HAP-1 (cell line): ENCODE measurements at places on chromosomes 6 and 20.
A peak's percentile ranks its signal among the peaks of the same experiment; 100 is the strongest.

GRCh38 chr6:40353197-40353966 is 233.8 kb downstream of the LRFN2 start:
- no peak for DNase-seq

GRCh38 chr6:4017834-4018170 is 61.1 kb downstream of the FAM217A start:
- peak; percentile 21 for DNase-seq

- DNase-seq = peak; percentile 10
Observed at GRCh38 chr6:124881898-124882578, 80.2 kb upstream of the RNF217 start.

GRCh38 chr6:802701-803100 is 109.8 kb upstream of the EXOC2 start:
- DNase-seq = no peak

GRCh38 chr6:129709769-129710449 is at the start of gene ARHGAP18:
Gene ARHGAP18 (minus strand): TSS chr6:129710177. CDS start chr6:129710136, 41 bp downstream.
- DNase-seq = peak; percentile 97

- DNase-seq = no peak
Observed at GRCh38 chr6:168050881-168051586, 28.0 kb downstream of the FRMD1 start.

- DNase-seq = no peak
Observed at GRCh38 chr6:82458705-82459104, 95.1 kb downstream of the TPBG start.

DNA sequence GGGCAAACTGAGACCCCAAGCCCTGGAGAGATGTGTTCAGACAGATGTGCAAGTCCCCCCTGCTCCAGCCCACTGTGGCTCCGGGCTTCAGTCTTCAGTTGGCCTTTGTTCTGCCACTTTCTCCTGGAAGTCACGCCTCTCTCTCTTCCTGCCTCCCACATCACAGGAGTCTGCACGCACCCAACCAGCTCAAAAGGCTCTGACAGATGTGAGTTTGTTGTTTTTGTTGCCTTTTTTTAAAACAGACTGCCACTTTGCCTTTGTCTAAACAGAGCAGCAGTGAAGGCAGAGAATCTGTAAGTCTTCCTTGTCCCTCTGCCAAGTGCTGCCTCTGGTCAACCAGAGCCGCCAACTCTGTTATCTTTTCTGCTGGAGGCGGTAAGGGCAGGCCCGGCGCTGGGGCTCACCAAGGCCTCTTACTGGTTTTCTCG is 149.7 kb downstream of the TFAP2C start:
- DNase-seq = peak; percentile 26

- DNase-seq = no peak
Observed at GRCh38 chr6:70336996-70337742, 34.3 kb upstream of the COL9A1 start.

GRCh38 chr6:33567836-33568235 is 12.2 kb downstream of the BAK1 start:
- no peak for DNase-seq

GRCh38 chr20:23039136-23039875 is 4.2 kb downstream of the SSTR4 start:
- no peak for DNase-seq

DNA sequence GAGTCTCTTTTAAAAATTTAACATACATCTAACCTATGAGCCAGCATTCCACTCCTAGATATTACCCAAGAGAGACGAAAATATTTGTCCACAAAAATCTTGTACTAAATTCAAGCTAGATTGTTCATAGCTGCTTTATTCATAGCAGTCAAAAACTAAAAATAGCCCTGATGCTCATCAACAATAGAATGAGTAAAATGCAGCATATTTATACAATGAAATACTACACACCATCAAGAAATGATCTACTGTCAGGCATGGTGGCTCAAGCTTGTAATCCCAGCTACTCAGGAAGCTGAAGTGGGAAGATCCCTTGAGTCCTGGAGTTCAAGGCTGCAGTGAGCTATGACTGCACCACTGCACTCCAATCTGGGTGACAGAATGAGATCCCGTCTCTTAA is 22.0 kb upstream of the SRC start:
- no peak for DNase-seq

DNA sequence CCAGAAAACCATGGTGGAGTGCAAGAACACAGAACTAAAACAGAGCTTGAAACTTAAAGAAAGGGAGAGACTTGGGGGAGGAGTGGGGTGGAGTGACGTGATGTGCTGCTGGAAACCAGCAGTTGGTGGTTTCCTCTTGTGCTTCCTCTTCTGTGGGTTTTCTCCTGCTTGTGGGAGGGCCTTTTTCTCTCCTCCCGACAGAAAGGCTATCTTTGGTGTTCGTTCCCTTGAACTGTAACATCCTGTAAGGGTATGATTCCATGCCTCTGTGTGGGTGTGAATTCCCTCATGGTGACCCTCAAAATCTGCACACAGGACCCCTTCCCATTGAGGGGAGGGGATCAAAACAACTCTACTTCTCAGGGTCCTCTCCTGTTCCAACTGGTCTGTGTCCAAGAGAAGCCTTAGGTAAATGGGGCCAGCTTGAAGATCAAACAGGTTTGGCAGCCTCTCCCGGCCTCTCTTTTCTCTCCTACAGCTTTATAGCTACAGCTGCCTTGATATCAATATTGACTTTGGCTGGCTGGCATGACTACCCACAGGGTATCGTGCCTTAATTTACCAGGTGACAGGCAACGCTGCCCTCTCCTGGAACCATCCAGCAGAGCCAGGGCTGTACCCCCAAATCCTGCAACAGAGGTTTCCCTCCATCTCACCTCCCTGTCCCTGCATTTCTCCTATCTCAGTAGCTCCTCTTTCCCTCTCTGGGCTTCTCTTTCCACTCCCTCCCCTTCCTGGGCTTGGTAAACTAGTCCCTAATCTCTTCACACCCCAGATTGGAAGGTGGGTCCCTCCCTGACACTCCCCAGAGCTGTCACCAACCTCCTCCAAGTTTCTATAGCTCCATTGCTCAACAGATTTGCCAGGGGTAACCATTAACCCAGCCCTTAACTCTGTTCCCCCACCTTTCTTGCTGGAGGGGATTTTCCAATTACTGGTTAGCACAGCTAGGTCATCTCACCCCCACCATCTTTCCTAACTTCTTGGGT is 1.5 kb upstream of the MSH5 start:
- DNase-seq = peak; percentile 55

- peak; percentile 94 for DNase-seq
Observed at GRCh38 chr6:28988536-28989311, 16.4 kb downstream of the ZNF311 start.

- DNase-seq = peak; percentile 17
Observed at GRCh38 chr20:50674138-50674825, 17.1 kb downstream of the RIPOR3 start.

DNA sequence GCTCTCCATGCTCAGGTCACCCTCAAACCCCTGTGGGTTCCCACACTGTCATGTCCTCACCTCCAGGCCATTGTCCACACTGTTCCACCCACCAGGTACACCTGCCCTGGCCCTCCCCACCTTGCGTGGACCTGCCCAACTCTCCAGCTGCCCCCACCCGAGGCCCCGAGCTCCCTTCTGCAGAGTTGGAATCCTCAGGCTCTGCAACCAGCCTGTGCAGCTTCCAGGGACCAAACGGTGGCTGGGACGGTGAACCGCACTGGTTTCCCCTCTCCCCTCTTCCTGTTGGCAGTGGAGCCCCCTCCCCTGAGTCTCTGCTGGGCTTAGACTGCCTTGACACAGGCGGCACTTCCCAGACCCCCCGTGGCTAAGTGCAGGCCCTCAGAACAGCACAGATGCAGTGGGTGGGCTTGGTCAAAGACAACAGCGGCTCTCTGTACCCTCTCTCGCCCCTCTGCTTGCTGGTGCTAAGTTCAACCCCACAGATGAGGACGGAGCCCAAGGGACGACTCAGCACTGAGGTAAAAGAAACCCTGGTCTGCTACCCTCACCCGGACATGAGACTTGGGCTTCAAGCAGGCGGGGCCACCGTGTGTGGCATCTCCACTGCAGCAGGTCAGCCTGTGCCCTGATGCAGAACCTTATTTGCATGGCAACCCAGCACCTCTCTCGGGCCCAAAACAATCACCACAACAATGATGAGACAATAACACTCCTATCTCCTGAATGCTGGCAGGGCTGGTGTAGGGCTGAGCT is 11.0 kb downstream of the ZBP1 start:
- DNase-seq = no peak

DNA sequence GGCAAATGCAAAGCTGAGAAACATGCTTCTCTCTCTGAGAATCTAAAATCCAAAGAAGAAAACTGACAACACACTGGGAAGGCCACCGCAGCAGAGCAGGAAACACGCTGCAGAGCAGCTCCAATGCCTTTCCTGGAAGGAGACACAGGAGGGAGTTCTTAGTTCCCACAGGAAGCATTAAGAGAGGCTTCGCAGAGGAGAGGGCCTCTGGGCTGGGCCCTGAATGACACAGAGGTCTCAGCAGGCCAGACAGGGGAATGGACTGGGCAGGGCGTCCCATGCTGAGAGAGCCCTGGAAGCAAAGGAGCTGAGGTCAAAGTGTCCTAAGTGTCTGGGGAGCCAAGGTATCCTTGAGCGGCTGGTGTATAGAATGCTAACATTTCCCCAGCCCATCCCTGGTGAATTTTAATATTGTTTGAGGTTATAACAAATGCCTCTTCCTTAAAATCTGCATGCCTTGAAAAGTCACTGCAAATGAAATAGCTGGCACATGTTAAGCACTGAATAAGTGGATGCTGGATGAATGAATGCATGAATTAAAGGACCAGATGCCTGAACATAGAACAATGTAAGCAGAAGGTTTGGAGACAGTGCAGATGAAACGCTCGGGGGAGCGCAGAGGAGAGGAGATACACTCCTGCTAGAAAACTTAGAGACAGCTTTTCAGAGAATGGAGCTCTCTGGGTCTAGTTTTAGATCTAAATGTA is 110.0 kb upstream of the SYNDIG1 start:
- no peak for DNase-seq

GRCh38 chr6:36685166-36685924 is 6.8 kb downstream of the CDKN1A start:
- peak; percentile 5 for DNase-seq

DNA sequence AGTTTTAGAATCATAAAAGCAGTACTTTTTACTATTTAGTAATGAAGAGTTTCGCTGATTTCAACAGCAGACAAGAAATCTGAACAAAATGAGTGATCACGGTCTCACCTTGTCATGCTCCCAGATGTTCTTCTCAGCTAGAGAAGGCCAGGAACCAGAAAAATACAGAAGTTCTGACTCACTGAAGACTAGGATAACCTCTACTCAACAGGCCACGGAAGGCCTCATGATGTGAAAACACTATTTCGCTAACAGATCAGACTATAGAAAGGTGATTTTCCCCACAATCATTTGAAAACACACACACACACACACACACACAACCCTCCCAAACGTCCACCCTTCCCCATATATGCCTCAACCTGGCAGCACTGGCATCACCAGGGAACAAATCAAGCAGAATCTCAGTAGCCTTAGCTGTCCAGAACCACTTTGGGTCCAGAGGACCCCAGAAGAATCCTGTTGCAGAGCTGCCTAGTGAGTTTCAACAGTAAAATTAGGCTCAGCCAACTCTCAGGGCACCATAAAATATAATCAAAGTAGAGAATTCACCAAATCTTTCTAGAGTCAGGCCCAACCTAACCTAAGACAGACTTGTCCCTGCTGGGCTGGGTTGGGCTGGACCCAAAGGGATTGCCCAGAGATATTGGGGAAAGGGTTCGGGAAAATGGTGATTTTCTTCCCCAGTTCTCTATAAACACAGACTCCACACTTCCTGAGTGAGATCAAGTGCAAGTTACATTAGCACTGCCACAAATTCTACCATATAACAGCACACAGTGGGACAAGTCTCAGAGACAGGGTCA is 7.9 kb downstream of the EXOC2 start:
- DNase-seq = no peak

- no peak for DNase-seq
Observed at GRCh38 chr6:106870824-106871717, 103.5 kb downstream of the CD24 start.

- DNase-seq = no peak
Observed at GRCh38 chr6:1639430-1639829, 29.7 kb downstream of the FOXC1 start.

DNA sequence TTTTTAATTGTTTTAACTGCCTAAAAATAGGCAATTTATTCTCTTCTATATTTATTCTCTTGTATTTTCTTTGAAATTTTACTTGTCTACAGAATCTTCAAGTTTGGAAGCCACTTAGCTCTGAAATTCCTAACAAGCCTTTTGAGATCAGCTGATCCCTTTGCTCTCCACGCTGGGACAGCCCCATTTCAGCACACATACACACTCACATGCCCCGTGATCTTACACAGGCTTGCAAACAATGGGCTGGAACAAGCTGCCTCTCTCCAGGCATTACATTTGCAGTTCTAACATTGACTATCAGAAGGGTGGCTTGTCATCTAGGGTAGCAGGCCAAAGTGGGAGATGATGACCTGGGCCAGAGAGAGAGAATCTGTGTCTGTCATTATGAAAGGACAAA is 62.1 kb upstream of the RAB32 start:
- DNase-seq = no peak

DNA sequence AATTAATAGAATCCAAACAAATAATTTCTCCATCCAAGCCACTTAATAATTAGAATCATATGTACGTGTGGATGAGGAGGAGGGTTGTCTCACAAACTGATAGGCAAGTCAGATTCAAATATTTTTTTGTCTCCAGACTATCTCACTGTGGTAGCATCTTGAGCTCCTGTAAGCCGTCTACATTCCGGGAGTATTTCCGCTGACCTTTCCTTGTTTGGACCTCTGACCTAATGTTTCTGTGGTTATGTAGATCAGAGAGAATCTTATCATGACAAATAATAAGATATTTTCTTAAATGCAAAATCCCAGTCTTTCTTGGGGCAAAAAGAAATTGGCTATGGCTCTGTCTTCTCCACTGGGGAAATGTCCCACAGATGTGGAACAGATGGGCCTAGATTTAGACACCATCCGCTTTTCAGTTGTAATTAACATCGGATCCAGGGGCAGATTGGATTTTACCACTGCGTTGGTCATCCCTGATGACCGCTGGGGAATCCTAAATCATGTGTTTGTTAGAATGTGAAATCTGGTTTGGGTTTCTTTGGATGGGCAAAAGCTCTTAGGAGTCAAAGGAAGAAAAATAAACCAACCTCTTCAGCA is 197.1 kb upstream of the RIN2 start:
- DNase-seq = no peak

DNA sequence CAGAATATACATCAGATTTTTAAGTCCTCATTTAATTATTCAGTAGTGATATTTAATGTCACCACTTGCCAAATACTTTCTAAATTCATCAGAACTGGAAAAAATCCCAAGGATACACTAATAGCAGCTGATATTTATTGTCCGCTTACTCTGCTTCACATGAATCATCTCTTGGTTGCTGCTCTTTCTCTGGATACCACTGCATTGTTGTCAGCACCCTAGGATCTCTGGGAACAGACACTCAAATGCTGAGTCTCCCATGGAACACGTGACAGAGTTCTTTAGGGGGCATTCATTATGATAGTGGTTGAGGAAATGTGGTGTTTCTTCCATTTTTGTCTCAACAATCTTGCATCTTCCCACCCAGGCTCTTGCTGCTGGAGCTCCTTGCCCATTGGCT is 318.0 kb downstream of the RFPL4B start:
- no peak for DNase-seq

- peak; percentile 51 for DNase-seq
Observed at GRCh38 chr6:163354085-163354484, 60.4 kb upstream of the QKI start.
